Nephron progenitor cell (in vitro differentiated cells): ENCODE measurements at places on chromosomes 5 and 9.

DNA sequence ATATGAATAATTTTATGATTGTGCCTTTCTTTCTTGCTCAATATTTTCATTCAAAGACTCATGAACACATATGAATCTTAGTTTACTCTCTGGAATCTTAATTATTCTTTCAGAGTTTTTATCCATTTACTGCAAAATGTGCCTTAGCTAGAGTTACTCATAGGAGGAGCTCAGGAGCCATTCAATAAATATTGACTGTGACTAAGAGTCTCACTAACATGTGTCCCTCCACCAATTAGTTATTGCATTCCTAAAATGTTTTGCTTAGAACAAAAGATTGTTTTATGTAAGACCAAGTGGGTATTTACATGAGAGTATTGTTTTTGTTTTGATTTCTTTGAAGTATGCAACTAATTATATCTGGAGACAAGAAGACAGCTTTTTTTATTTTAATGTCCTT lies 218.4 kb upstream of the MAST4 start:
- no peak overlapping the region for H3K4me3 ChIP-seq
- H3K27me3 ChIP-seq: no peaks in the 10 kb centered on the region
- H3K27ac ChIP-seq: no peak overlapping the region
- DNase-seq: no peak

- peak; percentile 62 for DNase-seq
- H3K27me3 ChIP-seq: peaks cover 4% of the 10 kb centered on the region
- H3K27ac ChIP-seq: no peak overlapping the region
- H3K4me3 ChIP-seq: no peak overlapping the region
- no peaks in the 10 kb centered on the region for H3K36me3 ChIP-seq
- no peaks in the 10 kb centered on the region for H3K4me1 ChIP-seq
These were observed 235.7 kb downstream of the HSPA4 start for GRCh38 chr5:133287500-133287899.

- no peaks in the 10 kb centered on the region for H3K4me1 ChIP-seq
- H3K4me3 ChIP-seq: no peak overlapping the region
- no peak overlapping the region for H3K27ac ChIP-seq
- DNase-seq: no peak
- H3K36me3 ChIP-seq: no peaks in the 10 kb centered on the region
These were observed 221.4 kb downstream of the NR3C1 start for GRCh38 chr5:143182106-143182505.

DNA sequence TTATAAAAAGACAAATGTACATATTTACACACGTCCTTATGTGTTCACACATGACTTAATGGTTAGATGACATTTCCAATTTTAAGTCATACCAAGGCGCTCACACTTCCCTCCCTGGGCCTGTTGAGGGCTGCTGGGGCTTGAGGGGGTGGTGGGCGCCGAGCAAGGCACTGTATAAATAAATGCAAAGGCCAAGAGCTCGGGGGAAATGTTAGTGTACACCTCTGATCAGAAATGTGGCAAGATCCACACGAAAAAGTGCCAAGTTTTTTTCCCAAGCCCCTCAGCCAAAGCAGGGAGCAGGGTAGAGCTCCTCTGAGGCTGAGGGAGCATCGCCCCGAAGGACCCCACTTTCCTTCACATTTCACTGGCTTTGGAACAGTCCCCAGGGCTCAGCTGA lies 7.5 kb downstream of the IRF1 start:
- H3K36me3 ChIP-seq: no peaks in the 10 kb centered on the region
- no peak overlapping the region for H3K27ac ChIP-seq
- DNase-seq: no peak
- H3K27me3 ChIP-seq: peaks cover 12% of the 10 kb centered on the region
- no peak overlapping the region for H3K4me3 ChIP-seq

DNA sequence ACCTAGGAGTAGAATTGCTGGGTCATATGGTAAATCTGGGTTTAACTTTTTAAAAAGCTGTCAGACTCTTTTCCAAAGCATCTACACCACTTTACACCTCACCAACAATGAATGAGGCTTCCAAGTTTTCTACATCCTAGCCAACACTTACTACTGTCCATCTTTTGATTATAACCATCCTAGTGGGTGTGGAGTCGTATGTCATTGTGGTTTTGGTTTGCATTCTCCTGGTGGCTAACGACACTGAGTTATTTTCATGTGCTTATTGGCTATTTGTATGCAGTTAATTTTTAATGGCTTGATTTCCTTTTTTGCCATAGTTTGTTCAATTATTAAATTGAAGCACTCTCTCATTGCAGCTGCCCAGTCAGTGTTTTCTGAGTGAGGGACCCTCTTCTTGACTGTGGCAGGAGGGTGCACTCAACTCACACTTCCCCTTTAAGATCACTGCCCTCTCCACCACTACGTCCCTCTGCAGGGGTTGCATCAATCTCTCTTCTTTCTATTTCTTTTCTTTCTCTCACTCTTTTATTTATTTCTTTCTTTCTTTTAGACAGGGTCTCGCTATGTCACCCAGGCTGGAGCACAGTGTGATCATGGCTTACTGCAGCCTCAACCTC lies 182.3 kb downstream of the C9orf152 start:
- peaks cover 28% of the 10 kb centered on the region for H3K4me1 ChIP-seq
- H3K36me3 ChIP-seq: peaks cover 13% of the 10 kb centered on the region
- no peak overlapping the region for H3K27ac ChIP-seq
- H3K27me3 ChIP-seq: no peaks in the 10 kb centered on the region
- no peak overlapping the region for H3K4me3 ChIP-seq
- no peak for DNase-seq

DNA sequence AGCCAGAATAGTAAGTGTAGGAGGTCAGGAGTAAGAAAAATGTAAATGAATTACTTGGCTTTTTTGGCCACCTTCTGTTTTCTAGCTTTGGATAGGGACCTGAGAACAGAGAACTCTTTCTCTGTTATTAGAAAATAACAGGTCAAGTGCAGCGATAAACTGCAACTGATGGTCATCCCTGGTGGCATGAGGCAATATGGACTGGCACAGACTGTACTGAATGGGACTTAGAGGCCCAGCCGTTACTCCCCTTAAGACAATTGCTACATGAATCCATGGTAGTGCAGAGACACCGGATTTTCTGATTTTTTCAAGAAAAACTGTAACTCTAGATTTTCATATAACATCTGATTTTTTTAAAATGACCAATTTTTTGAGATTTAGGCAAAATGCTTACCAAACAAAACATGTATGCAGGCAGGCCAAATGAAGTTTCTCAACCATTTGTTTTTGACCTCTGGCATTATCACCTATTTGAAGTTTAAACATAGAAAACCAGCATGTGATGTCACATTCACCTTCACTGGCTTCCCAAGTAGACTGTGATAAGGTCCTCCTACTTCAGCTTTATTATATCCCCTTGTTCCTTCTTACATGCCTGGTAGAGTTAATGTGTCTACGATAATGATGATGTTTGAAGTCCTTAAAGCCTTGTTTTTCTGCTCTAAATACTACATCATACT lies 262.6 kb downstream of the KCTD16 start:
- H3K4me1 ChIP-seq: peaks cover 18% of the 10 kb centered on the region
- H3K27ac ChIP-seq: no peak overlapping the region
- H3K4me3 ChIP-seq: no peak overlapping the region

GRCh38 chr9:127540664-127541041 lies 71.4 kb upstream of the STXBP1 start:
- DNase-seq: no peak
- no peaks in the 10 kb centered on the region for H3K36me3 ChIP-seq
- H3K27ac ChIP-seq: no peak overlapping the region

DNA sequence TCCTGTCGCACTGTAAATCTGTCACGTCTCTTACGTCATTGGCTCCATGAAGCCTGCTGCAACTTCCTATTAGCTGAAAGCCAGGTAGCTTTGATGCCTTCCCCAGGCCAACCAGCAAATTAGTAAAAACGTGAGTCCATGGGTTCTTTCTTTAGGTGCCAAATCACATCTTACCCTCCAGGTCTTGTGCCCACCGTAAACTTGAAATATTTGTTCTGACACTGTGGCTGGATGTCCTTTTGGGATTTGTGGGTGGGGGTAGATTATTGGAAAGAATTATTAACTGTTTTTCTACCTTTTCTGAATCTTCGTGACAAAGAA lies 172.8 kb downstream of the NR3C1 start:
- DNase-seq: no peak
- H3K27me3 ChIP-seq: no peaks in the 10 kb centered on the region
- H3K36me3 ChIP-seq: no peaks in the 10 kb centered on the region
- H3K4me3 ChIP-seq: no peak overlapping the region

GRCh38 chr5:123414974-123415373 lies 8.2 kb downstream of the CEP120 start:
- no peak for DNase-seq
- H3K27ac ChIP-seq: no peak overlapping the region
- peaks cover 76% of the 10 kb centered on the region for H3K36me3 ChIP-seq
- no peaks in the 10 kb centered on the region for H3K4me1 ChIP-seq
- no peaks in the 10 kb centered on the region for H3K27me3 ChIP-seq

- H3K4me3 ChIP-seq: no peak overlapping the region
- DNase-seq: no peak
- peaks cover 5% of the 10 kb centered on the region for H3K4me1 ChIP-seq
- no peak overlapping the region for H3K27ac ChIP-seq
- H3K27me3 ChIP-seq: no peaks in the 10 kb centered on the region
- peaks cover 56% of the 10 kb centered on the region for H3K36me3 ChIP-seq
These were observed 22.1 kb downstream of the ETF1 start for GRCh38 chr5:138520971-138521370.
